Hematopoietic multipotent progenitor cell treated with erythropoietin and hydrocortisone succinate and interleukin-3 and kit ligand, for 15 days (in vitro differentiated cells): ENCODE measurements at places on chromosomes 4 and X.

DNA sequence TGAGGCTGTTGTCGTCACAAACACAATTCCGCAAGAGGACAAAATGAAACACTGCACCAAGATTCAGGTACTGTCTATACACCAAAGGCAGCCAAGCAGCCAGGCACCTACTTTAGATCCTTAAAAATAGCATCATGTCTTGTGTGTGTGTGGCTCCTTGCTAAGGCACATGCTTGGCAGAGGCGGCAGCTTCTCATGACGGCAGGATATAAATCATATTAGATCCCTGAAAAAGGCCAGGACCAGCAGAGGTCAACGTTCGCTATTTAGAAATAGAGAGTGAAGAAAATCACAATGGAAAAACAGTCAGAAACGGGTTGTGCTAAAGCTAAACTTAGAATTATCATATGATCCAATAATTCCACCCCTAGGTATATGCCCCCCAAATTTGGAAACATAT lies 29.5 kb downstream of the PRPS2 start:
- DNase-seq, result no peak

- peak; percentile 68 for DNase-seq
These were observed 18.8 kb downstream of the SPACA5 start for GRCh38 chrX:48025561-48025960.

GRCh38 chr4:57190601-57191481 lies 80.7 kb upstream of the IGFBP7 start:
- DNase-seq, result peak; percentile 49

DNA sequence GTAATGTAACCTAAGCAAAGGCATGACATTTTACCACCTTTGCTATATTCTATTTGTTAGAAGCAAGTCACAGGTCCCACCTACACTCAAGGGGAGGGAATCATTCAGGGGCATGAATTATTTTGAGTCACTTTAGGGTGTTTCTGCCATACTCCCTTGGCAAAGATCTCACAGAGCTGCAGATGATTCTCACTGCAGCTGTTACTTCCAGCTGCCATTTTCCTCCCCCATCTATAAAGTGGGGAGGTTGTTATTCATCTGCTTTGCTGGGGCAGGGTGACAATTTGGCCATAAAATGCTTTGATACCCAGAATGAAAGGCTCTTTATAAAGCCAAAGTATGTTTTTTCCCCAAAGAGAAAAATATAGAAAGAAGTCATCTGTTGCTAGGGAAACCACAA lies 136.5 kb upstream of the SMIM31 start:
- no peak for DNase-seq

DNA sequence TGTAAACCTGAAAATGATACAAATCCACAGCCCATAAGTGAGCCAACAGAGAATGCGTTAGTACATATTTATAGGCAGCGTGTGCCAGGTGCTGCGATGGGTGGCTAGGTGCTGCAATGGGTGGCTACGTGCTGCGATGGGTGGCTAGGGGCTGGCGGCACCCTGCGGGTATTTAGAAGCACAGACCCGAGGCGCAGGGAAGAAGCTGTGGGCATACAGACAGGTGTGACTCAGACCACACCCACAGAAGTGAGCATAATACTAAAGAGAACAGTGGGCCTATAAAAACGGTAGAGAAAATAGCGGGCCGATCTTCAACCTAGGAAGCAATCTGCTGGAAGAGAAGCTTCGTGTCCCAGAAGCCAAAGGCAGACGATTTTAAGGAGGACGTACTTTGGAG lies 81.1 kb downstream of the FAT1 start:
- no peak for DNase-seq

DNA sequence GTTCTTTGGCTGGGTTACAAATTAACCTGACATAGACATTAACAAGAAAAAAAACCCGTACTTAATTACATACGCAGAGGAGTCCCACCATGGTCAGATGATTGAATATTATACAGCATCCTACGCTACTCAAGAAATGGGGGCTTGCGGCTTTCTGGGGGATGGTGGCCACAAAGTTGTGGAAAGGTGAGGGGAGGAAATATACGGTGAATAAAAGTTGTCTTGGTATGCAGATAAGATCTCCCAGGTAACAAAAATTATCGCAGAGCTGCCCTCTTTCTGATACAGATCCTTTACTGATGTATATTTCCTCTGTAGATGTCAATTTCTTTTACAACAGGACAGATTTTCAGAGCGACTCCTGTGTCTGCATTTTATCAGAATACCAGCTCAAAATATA lies 890 bp downstream of the DCAF16 start:
- no peak for DNase-seq

- no peak for DNase-seq
These were observed 23.4 kb downstream of the TMEM164 start for GRCh38 chrX:110026099-110026844.

- DNase-seq, result no peak
These were observed 220.6 kb upstream of the ZC4H2 start for GRCh38 chrX:65196758-65197360.
